ENCODE measurements at places on chromosomes 1 and 21.

DNA sequence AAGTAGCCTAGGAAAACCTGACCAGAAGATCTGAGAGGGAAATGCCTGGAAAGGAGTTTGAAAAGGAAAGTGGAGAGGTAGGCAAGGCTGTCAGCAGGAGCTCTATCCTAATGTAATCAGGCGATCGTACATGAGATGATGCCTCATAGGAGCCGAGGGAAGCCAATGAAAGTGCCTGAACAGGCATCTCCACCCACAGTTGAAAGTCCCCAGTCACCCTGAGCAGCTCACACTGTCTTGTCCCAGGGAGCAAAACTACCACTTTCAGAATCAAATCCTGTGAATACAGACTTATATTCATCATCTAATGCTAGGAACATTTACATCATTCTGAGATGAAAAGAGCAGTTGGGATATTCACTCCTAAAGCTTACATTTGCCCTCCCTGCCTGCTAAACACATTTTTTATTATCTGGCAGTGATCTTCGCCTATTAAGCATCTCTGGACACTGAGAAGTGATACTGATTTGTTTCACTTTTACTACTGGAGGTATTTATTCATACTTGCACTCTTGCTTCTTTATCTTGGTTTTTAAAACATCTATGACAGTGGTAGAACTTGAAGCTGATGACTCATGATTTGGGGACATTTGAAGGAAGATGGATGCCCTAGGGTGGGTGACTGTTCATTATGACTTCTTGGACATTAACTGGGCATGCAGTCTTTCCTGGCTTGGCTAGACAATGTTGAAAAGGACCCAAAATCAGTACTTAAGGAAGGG, 221.6 kb downstream of the SEC16B start:
- no peak for DNase-seq

DNA sequence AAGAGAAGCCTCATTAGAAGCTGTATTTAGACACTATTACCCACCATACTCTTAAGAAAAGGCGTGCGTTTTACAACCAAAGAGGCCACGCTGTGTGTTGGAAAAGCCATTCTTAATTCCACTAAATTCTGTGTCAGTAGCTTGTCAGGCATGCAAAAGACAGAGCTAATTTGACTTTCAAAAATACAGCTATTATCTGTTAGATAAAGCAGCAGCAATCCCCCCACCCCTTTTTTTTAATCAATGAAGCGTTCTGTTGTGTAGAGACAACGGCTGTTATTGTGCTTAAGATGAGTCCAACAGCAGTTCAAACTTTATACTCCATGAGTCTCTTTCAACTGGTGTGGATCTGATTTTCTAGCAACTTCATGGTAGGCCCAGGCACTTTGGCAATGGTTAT, 43.5 kb downstream of the PLA2G4A start:
- no peak for DNase-seq

DNA sequence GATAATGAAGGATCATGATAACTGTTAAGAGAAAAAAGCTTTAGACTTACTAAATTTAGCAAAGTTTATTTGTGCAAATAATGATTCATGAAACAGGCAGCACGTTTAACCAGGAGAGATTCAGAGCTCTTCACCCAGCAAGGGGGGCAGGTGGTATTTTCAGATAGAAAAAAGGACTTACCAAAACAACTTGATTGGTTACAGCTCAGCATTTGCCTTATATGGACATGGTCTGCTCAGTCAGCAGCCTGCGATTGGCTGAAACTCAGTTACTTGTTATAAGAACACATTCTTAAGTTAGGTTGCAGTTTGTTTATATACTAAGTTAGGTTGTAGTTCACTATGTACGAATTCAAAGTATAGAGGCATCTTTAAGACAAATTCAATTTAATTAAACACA, 165.6 kb downstream of the DUSP10 start:
- DNase-seq = no peak

GRCh38 chr1:32901823-32902534, 790 bp upstream of the TMEM54 start:
- no peak for DNase-seq

GRCh38 chr1:206800411-206800810, 28.1 kb upstream of the IL10 start:
- DNase-seq = no peak

DNA sequence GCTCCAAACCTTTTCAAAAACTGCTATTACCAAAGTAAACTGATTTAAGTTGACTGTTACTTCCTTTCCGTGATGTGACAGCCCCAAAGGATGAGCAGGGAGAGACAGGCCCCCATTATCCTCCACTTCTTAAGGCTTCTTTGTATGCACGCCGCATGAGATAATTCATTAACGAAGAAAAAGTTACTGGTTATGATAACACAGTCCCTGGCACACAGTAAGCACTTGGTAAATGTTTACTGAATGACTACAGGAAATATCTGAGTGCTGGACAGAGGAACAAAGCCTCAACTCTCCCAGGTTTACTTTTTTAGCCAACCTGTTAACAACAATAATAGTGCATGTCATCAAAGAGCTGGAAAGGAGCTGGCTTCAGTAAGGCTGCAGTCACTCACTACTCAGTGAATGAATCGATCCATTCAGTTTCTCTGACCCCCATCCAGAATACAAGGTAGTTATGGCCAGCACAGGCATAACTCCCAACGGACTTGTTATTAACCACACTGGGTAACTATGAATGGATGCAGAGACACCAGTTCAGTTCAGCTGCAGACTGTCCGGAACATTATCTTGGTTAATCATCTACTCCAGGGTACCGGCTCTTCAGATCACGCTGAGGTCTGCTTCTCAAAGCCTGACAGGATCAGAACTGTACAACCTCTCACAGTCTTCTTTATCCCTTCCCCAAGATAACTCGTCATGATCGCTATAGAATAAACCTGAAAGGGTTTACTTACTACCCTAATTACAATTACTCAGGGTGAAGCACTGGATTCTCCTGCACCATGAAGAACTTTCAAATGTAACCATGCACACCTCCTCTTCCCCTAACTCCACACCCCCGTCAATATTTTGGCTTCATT, 58.3 kb downstream of the TGFBR3 start:
- no peak for DNase-seq

DNA sequence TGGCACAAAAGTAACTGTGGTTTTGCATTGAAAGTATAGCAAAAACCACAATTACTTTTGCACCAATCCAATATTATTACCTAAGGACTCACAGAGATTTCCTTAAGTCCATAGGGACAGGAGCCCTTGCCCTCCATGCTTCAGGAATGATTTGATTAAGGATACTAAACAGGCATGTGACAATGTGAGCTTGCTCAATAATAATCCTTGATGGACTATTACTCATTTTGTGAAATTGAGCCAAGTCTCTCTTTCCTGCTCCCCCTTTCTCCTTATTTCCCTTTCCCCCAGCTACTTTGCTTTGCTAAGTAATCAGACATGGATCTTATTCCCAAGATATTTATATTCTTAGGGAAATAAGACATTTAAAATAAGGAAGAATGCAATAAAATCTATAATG, 21.6 kb upstream of the RGL1 start:
- DNase-seq = no peak

GRCh38 chr1:50132347-50132894, 23.7 kb downstream of the ELAVL4 start:
- DNase-seq = no peak

DNA sequence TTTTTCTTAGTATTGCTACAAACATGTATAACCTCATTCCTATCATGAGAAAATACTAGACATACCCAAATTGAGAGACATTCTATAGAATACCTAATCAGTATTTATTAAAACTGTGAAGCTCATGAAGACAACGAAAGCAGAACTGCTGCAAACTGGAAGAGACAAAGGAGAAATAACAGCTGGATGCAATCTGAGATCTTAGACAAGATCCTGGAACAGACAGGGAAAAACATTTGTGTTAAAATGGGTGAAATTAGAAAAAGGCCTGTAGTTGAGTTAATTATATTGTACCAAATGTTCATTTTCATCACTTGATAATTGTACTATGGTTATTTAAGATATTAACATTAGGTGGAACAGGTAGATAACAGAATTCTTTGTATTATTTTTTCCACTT, 392.0 kb downstream of the PLPP3 start:
- DNase-seq = no peak

DNA sequence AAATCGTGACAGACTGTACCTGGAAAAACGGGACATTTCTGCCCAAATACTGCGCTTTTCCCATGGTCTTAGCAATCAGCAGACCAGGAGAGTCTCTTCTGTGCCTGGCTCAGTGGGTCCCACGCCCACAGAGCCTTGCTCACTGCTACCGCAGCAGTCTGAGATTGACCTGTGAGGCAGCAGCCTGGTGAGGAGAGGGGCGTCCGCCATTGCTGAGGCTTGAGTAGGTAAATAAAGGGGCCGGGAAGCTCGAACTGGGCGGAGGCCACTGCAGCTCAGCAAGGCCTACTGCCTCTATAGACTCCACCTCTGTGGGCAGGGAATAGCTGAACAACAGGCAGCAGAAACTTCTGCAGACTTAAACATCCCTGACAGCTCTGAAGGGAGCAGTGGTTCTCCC, 203.1 kb downstream of the DENND1B start:
- no peak for DNase-seq

DNA sequence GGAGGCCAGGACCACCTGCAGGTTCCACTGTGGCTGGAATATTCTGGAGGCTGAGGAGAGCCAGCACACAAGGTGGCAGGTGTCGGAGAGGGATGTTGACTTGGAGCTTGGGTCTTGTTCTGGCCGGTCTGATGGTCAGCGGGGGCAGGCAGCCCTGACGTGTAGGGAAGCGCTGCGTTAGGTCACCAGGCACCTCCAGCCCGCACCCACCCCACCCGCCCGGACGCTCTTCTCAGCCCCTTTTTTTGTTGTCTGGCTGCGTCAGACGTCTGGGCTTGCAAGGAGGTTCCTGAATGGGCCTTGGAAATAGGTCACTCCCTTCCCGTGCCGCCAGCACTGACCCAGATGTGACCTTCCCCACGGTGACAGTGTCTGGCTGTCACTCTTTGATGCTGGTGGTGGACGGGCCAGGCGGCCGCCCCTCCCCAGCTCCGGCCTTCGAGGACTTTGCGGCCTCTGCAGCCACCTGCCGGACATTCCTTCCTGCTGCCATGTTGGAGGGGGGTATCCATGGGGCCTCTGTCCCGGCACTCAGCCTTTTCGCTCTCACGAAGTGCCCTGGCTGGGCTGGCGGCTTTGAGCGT, 30.1 kb downstream of the SPSB1 start:
- DNase-seq = no peak

DNA sequence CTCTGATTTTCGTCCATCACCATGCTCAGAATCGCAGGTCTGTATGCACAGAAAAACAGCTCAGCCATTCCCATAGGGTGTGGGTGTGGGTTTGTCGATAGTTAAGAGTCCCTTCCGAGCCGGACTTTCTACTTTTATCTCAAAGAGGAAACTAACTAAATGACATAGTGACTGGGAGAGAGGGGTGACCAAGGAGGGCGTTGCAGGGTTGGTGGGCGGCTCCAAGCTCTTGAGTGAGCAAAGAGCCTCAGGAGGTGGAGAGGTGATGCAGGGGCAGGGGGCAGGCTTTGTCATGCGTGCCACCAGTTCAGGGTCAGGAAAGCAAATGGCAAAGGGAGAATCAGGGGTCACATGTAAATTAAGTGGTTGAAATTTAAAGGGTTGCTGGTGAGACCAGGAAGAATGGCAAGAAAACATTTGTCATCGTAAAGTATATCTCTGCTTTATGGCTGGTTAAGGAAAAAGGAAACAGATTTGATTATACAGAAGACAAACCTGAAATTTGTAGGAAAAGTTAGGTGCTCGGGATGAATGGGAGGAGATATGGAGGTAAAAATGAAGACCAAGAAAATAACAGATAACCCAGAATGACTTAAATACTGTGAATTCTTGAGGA, 249.0 kb downstream of the SETD4 start:
- DNase-seq = no peak

DNA sequence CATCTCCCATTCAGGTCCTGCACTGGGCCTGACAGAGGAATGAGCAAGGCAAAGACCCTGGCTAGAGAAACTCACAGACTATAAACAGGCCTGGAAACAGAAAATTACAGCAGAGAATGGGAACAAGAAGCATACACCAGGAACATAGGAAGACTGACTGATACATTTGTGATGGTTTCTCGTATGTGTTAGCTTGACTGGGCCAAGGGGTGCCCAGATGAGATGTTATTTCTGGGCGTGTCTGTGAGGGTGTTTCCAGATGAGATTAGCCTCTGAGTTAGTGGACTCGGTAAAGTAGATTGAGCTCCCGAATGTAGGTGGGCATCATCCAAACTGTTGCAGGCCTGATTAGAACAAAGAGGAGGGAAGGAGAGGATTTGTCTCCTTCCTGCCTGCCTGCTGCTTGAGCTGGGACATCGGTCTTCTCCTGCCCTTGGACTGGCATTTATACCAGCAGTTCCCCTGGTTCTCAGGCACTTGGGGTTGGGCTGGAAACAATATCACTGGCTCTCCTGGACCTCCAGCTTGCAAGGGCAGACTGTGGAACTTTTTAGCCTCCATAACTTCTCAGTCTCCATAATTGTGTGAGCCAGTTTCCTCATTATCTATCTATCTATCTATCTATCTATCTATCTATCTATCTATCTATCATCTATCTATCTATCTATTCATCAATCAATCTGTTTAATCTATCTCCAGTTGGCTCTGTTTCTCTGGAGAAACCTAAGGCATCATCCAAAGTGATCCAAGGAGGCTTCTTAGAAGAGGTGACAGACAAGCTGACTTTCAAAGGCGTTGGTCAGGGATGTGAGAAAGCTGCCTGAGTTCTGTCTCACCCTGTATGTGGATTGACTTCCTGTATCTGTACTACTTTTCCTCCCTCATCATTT, 9.7 kb upstream of the FOXO6 start:
- DNase-seq = no peak

DNA sequence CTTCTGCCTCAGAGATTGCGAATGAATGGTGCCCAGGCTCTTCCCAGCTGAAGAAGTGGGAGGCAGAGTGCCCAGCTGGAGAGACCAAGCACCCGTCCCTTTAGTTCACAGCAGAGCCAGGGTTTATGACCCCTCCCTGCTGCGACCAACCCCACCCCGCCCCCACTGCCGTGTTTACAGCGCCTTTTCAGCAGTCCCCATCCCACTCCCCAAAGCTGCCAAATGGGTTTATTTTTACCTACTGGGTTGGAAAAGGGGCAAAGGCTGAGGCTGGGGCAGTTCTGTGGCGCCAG, 23.6 kb downstream of the DYRK3 start:
- DNase-seq = no peak

DNA sequence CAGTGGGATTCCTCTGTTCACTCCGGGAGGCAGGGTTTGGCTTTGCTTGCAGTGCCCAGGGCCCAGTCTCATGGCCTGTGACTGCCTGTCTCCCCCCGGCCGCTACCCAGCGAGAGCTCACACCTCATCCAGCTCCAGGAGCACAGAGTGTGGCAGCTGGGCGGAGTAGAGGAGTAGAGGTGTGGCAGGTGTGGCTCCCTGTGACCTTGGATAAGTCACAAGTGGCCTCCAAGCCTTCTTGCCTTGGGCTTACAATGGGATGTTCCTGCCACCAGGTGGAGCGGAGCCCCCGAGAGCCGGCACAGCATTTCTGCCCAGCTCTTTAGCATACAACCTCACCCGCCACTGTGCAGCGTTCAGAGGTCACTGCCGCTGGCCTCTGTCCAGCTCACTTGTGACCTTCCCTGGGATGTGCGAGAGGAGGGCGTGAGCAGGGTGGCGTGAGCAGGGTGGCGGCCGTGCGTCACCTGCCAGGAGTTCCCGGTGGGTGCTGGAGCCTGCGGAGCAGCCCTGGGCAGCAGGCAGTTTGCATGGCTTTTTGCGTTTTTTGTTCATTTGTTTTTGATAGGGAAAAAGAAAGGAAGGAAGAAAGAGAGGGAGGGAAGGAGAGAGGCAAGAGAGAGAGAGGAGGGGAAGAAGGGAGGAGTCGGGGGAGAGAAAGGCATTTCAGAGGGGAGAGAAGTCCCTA, 42.4 kb downstream of the CRYAA start:
- no peak for DNase-seq

- no peak for DNase-seq
Measured at GRCh38 chr1:229751610-229752009, 125.6 kb downstream of the URB2 start.

Data from CD4-positive, alpha-beta memory T cell (primary cell).